CD4-positive, alpha-beta T cell treated with Interleukin-15 for 1 hour (primary cell): ENCODE measurements at places on chromosomes 5 and 9.

- no peak for DNase-seq
These were observed 428.8 kb downstream of the CHSY3 start for GRCh38 chr5:130333089-130333488.

GRCh38 chr9:70987986-70988385 lies 133.4 kb downstream of the TRPM3 start:
- no peak for DNase-seq

DNA sequence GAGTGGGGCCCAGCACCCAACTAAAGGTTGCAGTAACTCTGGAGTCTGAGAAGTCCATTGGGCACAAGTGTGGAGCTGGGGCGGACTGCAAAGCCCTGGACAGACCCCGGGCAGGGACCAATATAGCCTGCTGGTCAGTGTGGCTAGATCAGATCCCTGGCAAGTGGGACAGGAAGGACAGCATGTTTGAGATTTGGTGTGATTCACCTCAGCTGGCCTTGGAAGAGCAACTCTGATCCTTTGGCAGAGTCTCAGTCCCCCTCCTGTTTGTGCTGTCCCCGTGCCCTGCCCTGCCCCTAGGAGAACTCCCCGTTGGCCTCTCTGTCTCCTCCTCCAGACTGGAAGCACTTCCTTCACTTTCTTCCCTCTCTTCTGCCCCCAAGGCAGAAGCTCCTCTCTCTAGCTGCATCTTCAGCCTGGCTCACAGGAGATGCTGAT lies 255.3 kb downstream of the FSTL4 start:
- no peak for DNase-seq

GRCh38 chr5:115470921-115471320 lies 73.7 kb downstream of the FEM1C start:
- no peak for DNase-seq

- DNase-seq, result no peak
These were observed 17.8 kb downstream of the MED10 start for GRCh38 chr5:6360323-6361072.

GRCh38 chr9:124040186-124040931 lies 28.8 kb downstream of the LHX2 start:
- DNase-seq, result no peak

GRCh38 chr5:143752165-143752850 lies 59.7 kb upstream of the HMHB1 start:
- no peak for DNase-seq

- DNase-seq, result no peak
These were observed 33.9 kb downstream of the LMNB1 start for GRCh38 chr5:126810596-126811380.

- no peak for DNase-seq
These were observed 216.7 kb downstream of the SMARCA2 start for GRCh38 chr9:2231829-2232228.

- DNase-seq, result no peak
These were observed 267.3 kb downstream of the NR2F1-AS1 start for GRCh38 chr5:93313672-93314071.

DNA sequence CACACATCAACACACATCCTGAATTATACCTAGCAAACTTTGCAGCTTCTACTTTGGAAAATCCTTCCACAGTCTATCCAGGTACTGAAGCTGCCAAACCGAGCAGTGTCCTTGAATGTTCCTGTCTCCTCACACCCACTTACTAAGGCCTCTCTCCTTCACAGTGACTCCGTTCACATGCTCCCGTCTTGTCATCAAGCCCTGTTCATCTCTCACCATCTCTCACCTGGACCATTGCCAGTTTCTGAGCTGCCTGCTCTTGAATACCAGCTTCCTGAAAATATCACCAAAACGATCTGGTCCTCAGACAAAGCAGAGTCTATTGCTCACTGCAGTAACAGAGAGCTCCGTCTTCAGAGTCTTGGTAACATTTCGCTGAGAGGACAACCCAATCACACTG lies 57.4 kb downstream of the GCNT1 start:
- no peak for DNase-seq

- peak; percentile 79 for DNase-seq
These were observed 11.7 kb upstream of the DOLPP1 start for GRCh38 chr9:129068990-129069861.

- no peak for DNase-seq
These were observed 8.1 kb upstream of the ARSB start for GRCh38 chr5:78993165-78993564.

DNA sequence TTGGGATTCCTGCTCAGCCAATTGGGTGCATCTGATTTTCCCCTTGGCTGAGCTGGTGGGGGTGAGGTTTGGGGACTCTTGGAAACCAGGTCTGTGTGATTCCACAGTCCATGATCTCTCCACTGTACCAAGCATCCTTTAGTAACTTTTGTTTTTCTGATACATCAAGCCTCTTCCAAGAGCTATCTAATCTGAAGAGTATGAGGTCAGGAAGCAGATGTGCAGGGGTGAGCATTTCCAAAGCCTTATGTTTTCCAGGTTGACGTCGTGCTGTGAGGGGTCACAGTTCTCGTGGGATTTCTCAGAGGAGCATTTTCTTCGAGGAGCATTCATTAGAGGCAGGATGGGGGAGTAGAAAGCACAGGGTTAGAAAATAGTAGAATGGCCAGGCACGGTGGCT lies 95.3 kb downstream of the KLF4 start:
- DNase-seq, result no peak

- DNase-seq, result no peak
These were observed 300.9 kb downstream of the RFX3 start for GRCh38 chr9:3224931-3225330.

GRCh38 chr9:35689542-35690293 lies at the start of gene TPM2:
TPM2 (minus strand) TSS chr9:35689925; CDS start chr9:35689817, 108 bp downstream.
- DNase-seq, result no peak

GRCh38 chr5:94692581-94692980 lies 74.1 kb downstream of the SLF1 start:
- DNase-seq, result no peak
